ENCODE measurements at places on chromosomes 2 and 18.

DNA sequence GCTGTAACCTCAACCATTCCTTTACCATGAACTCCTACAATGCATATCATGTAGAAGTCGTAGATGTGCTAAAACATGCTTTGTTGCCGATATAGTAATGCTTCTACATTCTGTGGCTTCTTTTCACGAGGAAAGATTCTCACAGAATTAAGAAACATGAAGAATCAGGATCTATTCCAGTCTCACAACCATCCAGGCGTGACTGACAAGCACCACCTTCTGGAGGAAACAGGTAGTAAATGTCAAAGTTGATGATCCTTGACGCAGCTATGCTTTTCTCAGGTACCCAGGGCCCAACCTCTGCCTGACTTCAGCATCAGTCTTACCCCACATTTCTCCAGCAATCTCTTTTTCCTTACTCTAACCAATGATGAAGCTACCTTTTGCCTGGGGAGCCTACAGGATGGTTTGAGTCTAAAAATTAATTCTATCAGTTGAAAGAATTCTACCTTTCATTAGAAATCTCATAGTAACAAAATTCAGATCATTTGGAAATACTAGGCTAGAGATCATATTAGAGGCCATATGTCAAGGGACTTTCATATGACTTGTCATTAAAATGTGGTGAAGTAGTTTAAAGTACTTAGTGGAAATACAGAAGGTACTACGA is 123.3 kb upstream of the RND3 start:
- peak; percentile 48 for DNase-seq

- DNase-seq = no peak
These were observed 221.1 kb upstream of the SALL3 start for GRCh38 chr18:78758496-78758895.

DNA sequence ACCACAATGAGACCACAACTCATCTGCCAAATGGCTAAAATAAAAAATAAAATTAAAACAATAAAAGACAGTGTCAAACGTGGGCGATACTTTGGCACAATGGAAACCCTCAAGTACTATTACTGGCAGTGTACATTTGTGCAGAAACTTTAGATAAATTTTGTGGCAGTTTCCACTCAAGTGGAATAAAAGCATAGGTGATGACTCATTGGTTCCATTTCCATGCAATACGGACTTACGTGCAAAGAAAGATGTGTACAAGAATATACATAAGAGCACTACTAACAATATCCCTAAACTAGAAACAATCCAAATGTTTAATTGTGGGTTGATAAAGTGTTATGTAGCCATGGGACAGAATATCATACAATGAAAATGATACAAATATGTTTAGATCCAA is 259.0 kb upstream of the HNMT start:
- no peak for DNase-seq

DNA sequence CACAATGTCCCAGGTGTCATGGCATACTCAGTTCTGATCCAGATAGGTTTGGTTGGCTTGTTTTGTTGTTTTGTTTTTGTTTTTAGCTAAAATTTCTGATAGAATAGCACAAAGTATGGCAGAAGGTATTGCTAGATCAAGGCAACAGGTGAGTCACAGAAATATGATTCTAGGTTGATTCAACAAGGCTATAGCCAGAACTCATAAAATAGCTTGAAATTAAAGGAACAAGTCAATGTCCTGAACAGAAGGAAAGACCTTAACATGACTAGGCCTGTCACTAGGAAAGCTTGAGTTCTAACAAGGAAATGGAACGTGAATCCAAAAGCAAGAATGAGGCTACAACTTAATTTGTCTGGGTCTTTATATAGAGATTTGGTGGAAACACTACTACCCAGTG is 157.1 kb downstream of the GALNT3 start:
- DNase-seq = no peak

DNA sequence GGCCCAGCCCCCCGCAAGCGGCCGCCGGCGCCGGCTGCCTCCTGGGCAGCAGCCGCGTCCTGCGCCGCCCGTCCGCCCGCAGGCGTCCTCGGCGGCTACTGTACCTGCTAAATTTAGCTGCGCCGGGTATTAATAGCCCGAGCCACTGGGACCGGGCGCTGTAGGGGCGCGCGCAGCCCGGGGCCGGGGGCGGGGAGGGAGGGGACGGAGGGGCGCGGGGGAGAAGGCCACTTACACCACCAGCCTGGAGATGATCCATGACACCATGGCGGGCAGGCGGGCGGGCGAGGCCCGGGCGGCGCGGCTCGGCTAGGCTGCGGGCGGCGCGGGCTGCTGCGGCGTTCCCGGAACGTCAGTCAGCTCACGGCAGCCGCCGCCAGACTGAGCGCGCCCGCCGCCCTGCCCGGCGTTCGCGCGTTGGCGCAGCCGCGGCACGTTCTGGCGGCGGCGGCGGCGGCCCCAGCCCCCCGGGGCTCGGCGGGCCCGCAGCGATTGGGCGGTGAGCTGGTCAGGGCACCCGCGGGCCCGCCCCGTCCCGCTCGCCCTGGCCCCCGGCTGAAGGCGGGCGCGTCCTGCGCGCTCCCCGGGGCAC is at the start of gene REEP1:
TSS of gene REEP1 (minus strand) at position 383 of the 592 bp plus-strand sequence. CDS start at position 267, 116 bp downstream.
- peak; percentile 30 for DNase-seq

- DNase-seq = no peak
These were observed 547.4 kb upstream of the ID2 start for GRCh38 chr2:8134473-8134932.

- DNase-seq = no peak
These were observed 110.9 kb downstream of the SS18 start for GRCh38 chr18:25979369-25980040.

DNA sequence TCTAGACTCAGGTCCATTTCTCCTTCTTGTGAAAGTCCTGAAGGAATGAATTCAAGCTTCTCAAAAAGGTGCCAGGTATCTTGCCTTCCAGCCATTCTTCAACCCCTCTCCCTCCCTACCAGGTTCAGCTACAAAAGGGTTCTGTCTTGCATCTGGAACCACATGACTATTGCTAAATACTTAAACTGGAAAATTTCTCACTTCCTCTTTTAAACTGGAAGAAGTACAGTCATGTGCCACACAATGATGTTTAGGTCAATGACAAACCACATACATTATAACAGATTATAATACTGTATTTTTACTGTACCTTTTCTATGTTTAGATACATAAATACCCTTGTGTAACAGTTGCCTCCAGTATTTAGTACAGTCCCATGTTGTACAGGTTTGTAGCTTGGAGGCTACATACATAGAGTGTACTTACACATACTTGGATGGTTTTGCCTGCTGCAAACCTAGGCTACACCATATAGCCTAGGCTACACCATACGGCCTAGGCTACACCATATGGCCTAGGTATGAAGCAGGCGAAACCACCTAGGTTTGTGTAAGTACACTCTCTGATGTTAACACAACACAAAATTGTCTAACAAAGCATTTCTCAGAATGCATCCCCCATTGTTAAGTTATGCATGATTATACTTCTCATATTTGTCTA is 142.0 kb upstream of the DNMT3A start:
- DNase-seq = no peak

DNA sequence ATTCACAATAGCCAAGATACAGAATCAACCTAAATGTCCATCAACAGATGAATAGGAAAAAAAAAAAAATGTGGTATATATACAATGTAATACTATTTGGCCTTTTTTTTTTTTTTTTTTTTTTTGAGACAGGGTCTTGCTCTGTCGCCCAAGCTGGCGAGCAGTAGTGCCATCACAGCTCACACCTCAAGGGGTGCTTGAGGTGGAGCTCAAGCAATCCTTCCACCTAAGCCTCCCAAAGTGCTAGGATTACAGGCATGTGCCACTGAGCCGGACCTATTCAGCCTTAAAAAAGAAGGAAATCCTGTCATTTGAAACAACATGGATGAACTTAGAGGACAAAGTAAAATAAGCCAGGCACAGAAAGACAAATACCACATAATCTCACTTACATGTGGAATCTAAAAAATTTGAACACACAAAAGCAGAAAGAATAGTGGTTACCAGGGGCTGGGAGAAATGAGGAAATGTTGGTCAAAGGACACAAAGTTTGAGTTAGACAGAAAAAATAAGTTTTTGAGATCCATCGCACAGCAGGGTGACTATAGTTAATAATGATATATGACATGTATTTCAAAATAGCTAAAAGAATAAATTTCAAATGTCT is 26.0 kb downstream of the TLK1 start:
- no peak for DNase-seq

DNA sequence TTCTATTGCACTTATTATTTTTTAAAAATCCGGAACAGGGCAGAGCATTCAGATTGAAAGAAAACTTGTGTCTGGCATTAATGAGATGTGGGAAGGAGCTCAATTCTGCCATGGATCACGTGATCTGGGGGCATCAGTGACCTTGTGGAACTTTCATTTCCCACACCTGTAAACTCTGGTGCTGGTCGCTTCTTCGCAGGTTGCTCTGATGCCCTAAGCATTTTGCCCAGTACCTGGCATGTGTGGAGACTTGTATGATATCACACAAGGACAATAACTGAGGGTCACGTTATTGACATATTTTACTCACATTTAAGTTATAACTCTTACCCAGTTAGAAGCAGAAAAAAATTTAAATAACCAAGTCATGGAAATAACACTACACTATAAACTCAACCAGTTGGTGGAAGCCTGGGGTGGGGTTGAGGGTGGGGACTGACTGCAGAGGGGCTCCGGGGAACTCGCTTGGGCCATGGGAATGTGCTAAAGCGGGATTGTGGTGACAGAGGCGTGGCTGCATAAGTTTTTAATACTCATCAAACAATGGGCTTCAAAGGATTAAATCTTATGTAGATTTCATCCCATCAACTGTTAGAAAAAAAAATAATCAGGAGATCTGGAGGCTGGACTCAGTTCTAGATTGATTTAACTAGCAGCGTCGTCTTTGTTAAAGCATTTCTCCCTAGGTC is 36.5 kb downstream of the ST3GAL5 start:
- DNase-seq = no peak

DNA sequence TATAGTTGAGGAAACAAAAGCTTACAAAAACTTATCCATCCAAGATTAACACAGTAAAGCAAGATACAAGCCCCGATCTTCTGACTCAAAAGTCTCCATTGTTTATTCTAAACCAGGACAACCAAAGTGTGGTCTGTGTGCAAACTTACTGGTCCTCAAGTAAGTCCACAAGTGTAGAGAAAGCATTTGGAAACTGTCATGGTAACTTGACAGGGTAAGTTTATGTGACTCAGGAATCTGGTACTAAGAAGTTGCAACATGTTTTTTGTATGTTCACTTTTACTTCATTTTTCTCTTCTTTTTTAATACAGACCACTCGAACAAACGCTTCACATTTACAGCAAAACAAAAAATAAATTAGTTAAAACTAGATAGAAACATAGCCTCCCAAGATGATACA is 9.4 kb downstream of the MBD2 start:
- no peak for DNase-seq

DNA sequence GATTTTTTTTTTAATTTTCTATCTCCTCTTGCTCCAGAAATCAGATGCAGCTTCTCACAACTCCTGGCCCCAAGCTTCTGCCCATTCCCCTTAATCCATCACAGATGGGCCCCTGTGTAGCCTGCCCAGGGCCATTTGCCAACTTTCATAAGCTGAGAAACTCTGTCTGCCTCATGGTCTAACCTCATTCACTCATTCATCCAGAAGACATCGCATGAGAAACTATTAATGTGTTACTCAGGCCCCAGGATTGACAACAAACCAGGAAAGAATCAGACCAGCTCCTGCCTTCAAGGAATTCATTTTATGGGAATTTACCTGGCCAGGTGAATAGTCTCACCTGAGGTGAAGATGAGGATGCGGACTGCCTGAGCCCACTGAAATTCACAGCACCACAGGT is 35.0 kb downstream of the SLC14A2 start:
- DNase-seq = no peak

GRCh38 chr2:230816735-230817134 is 48.0 kb upstream of the ITM2C start:
- no peak for DNase-seq

DNA sequence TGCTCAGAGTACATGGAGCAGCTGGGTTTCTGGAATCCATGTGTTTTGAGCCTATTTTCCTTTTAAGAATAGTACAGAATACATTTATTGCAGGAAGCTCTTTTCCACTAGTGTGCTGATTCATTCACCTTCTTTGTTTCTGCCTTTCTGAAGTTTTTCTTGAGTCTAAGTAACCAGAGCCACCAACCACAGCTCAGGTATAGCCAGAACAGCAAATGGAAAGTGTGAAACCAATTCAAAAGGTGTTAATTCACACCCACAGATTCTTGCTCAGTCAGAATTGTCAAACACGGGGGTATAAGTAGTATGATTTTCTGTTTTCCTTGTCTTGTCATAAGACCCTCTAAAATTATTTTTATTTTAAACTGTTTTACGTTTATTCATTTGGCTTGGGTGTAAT is 75.9 kb upstream of the DYNAP start:
- no peak for DNase-seq

DNA sequence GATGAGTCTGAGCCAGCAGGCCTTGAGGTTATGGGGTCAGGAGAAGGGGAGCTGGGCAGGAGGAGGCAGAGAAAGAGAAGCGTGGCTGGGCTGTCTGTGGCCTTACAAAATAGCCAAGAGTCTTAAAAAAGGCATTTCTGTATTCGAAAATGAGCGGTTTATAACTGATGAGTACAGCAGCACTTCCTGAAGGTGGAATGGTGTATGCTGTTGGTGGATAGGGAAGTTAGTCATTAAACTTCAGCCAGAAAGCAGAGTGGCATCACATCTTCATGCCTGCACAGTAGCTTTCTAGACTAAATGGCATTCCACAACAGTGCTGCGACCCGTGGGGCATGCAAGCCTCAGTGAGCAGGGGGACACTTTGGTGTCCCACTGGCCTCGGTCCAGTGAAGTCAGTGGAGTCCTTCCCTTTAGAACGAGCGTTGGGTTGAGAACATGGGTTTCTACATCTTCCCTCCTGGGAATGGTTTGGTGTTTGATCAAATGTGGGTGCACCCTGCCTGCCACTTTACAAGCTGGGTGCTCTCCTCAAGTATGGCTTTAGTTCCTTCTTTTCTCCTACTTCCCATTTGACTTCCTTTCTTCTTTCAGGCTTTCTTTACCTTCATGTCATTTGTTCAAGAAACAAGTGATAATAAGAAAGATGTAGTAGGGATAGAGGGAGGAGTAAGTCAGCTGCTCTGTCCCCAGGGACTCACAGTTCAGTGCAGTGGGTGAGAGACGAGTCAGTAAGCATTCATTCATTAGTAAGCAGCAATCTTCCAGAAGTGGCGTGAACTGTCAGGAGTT is 96.3 kb downstream of the ARMC9 start:
- no peak for DNase-seq

GRCh38 chr18:5973099-5973498 is 77.8 kb upstream of the TMEM200C start:
- DNase-seq = no peak

- DNase-seq = no peak
These were observed 99.0 kb downstream of the SNTG2 start for GRCh38 chr2:1049691-1050090.

GRCh38 chr2:236254674-236255073 is 9.5 kb downstream of the ASB18 start:
- DNase-seq = no peak
